ENCODE measurements at places on chromosomes 3 and 15.

GRCh38 chr3:61562721-61563312, 1.4 kb downstream of the PTPRG start:
- no peak for DNase-seq

GRCh38 chr3:23996095-23996524, 51.0 kb downstream of the NR1D2 start:
- no peak for DNase-seq

GRCh38 chr3:190767851-190768250, 94.6 kb downstream of the GMNC start:
- DNase-seq = no peak

DNA sequence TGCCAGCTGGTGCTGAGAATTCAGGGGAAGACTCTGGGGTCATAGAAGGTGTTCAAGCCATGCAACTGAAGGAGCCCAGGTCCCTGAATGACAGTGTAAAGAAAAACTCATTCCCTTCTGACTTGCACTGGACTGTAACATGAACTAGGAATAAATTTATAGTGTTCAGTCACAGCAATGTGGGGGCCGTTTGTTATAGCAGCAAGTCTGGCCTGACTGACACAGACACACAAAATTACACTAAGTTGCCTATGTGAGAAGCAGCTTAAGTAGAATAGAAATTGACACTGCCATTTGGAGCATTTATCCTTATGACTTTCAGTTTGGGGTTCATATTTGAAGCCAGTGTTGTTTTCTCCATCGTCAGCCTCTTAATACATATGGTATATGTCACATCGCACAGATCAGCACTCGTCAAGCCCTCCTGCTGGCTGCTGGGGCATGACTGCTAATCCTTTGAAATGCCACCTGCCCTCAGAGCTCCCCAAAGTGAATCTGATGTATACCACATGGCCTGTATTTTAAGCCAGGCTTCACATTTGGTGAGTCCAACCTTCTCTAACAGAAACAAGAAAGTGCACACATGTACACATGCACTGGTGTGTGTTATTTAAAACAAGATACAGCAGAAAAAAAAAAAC, 17.1 kb upstream of the HEG1 start:
- no peak for DNase-seq

- no peak for DNase-seq
Observed at GRCh38 chr3:68706096-68706495, 226.3 kb downstream of the TAFA4 start.

GRCh38 chr3:89740881-89741177, 633.4 kb downstream of the EPHA3 start:
- no peak for DNase-seq

- DNase-seq = no peak
Observed at GRCh38 chr3:46736006-46736872, 18.6 kb upstream of the PRSS50 start.

- DNase-seq = no peak
Observed at GRCh38 chr15:42723068-42723467, 13.9 kb downstream of the CDAN1 start.

- DNase-seq = no peak
Observed at GRCh38 chr3:20822251-20822650, 636.2 kb upstream of the SGO1 start.

DNA sequence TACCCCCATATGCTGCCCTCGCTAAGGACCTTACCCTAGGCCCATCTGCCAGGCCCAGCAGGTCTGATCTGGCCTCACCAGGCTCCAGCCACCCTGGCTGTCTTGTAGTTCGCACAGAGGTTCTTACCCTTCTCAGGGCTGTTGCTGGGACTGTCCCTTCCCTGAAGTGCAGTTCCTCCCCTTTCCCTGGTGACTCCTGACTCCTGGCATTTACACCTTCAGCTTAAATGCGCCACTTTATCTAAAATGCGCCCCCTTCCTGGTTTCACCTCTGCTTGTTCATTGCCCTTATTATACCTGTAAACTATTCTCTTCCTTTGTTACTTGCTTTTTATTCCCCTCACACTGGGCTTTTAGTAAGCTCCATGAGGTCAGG, 835 bp upstream of the TTLL3 start:
- no peak for DNase-seq

GRCh38 chr3:180246688-180247195, 210.0 kb upstream of the PEX5L start:
- DNase-seq = no peak

- DNase-seq = no peak
Observed at GRCh38 chr3:184927796-184928315, 115.9 kb downstream of the VPS8 start.

DNA sequence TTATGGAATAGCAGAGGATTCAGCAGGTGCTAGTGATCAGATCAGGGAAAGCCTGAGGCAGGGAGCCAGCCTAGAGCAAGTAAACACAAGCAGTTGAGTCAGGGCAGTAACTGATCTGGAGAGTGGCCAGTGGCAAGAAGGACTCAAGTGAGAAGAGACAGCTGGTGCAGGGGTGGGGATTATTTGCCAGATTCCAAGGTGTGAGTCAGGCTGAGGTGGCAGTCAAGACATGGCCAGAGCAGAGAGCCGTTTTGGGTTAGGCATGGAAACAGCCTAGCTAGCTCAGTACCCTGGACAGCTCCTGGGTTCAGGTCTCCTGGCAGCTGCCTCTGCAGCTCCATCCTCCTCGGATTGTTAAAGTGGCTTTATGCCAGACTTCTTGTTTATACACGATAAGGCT, 281.9 kb upstream of the ONECUT1 start:
- DNase-seq = no peak

GRCh38 chr3:164459521-164460151, 618.7 kb downstream of the SI start:
- no peak for DNase-seq

DNA sequence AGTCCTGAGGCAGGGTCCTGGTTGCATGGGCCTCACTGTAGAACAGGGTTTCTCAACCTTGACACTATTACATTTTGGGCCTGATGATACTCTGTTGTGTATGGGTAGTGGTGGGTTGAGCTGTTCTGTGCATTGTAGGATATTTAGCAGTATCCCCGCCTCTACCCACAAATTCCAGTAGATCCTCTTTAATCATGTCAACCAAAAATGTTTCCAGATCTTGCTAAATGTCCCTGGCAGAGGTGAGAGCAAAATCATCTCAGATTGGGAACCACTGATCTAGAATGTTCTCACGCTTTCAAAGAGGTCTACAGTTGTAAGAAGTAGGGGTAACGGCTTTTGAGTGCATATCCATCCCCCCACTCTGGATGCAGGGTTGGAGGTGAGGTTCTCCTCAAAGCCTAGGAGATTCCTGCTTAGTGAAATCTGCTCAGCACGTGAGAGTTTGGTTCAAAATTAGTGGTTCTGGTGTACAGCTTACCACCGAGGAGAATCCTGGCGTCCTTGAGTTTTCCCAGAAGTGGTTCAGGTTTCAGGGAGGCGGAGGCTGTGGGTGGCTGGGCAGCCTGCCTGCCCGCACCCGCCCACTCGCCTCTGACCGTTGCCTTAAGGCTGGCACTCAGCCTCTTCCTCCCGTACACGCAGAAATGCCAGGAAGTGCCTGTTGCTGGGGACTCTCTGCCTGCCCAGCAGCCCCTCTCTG, 5.3 kb downstream of the ACVR2B start:
- no peak for DNase-seq

- no peak for DNase-seq
Observed at GRCh38 chr3:123287051-123287961, 85.6 kb downstream of the SEC22A start.

DNA sequence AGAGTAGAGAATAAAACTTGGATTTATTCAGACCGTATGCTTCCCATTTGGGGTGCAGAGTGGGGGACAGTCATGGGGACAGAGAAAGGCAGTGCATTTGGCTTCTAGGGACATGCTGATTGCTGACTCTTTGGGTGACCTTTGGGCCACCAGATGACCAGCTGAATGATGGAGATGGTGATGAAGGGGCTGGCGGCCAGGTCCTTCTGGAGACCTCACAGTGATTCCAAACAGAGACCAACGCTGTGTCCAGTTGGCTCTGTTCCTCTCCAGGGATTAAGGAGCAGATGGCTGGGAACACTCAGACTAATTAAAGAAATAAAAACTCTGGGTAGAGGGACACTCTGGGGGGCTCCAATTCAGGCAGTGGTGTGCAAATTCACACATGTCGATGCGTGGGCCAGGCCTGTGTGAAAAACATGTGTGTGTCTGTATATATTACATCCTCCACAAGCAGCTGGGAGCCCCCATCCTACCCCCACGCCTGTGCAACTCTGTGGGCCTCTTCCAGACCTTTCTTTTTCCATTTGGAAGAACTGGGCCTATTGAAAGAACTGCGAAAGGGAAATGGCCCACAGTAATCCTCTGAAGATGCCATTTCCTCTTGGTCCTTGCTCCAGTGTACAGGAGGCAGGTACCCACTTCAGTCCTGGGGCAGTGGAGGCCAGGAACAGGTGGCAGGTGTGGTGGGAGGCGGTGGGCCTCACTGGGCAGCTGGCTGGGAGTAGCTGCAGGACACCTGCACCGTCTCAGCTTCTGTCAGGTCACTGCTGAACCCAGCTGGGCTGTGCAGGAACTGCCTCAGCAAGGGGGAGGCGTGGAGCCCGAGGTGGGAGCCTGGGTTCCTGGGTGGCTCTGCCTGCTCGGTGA, 8.9 kb downstream of the XIRP1 start:
- no peak for DNase-seq

DNA sequence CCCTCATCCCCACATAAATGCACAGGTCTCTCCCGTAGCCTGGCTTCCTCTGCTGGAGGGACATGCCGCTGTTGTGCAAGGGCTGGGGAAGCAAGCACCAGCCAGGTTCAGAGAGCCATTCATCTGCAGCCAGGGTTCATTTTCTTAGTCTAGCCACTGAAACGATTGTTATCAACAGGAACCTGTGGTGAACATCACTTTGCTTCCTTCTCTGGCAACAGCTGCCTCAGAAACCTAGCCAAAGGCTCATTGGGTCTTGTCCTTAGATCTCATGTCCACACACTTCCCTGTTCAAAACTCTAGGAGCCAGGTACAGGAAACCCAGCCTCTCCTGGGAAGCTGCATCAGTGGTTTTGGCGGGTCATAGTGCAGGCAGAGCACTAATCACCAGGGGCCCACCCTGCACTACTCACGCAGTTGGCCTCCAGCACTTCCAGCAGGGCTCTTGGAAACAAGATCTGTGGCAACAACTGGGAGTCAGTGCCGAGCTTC, 47.0 kb downstream of the OXNAD1 start:
- no peak for DNase-seq

DNA sequence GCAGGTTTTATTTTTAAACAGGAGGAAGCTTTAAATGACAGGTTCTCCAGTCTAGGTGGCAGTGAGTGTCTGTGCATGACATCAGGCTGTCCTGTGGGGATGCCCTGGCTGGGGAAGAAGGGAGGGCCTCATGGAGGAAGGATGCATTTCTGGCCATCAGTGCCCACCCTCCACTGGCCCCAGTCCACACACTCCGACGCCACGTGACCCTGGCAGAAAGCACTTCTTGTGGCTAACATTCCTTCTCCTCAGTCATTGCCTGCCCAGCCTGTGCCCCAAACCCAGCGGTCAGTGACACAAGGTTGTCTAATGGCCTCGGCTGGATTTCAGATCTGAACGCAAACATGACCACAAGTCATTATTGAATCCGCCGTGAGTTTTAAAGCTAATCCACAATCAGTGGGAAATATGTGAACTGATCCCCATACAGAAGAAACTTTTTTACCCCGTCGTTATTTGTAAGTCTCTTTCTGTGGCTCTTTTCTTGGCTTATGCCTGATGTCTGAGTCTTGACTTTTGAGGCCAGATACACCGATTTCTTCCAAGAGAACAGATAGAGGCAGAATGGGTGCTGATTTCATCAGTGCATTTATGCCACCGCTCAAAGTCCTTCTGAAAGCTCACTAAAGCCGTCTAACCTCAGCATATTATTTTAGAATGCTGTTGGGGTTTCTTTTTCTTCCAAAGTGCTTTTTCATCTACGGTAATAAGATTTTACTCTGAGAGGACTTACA, 17.3 kb upstream of the LRRK1 start:
- DNase-seq = no peak

GRCh38 chr15:100082761-100083402, 258.9 kb downstream of the ADAMTS17 start:
- DNase-seq = no peak

DNA sequence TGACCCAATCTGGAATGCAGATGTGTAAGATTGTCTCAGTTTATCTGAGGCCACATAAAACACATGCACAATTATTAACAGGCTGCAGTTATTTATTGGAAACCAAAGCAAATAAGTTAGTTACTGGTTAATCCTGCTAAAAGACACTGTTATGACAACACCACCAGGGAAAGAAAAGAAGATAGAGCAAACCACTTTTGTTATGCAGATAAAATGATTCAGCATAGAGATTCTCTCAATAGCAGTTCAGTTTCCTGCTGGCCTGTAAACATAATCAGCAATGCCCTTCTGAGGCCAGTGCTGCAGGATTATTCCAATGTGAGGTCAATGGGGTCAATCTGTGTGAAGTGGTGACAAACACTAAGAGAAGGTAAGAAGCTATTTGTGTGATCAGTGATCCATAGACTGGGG, 244.4 kb downstream of the ZBTB20 start:
- DNase-seq = no peak

GRCh38 chr3:188296761-188297612, 143.0 kb downstream of the LPP start:
- DNase-seq = no peak

DNA sequence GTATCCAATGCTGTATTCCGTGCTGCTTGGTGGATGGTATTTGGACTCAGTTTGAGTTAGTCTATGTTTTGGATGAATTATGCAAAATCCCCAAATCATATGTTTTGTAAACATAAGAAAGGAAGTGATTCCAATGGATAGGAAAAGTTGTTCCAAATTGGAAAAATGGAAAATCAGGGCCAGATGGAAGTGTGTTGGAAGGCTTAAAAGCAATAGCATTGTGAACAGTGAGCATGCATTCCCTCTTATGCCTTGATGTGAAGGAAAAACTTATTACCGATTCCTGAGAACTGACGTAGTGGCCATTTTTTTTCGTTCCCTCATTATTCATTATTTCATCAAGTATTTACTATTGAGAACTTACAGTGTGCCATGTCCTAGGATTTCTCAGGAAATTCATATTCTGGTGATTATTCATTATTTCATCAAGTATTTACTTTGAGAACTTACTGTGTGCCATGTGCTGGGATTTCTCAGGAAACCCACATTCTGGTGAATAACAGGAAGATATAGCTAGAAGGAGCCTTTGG, 144.1 kb upstream of the TPRG1 start:
- no peak for DNase-seq

DNA sequence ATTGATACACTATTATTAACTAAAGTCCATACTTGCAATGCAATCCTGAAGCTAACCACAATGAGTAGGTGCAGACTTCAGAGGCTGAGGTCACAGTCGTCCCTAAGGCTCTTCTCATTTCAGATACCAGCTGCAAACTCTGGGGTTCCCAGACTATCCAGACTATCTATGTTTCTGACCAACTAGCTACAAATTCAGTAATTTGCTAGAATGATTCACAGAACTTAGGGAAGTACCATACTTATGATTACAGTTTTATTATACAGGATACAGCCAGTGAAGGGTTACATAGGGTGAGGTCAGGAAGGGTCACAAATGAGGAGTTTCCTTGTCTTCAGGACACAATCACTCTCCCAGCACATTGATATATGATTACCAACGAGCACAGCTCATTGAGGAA, 36.5 kb downstream of the PPM1L start:
- DNase-seq = no peak

GRCh38 chr3:128454310-128454618, 12.4 kb downstream of the DNAJB8 start:
- DNase-seq = no peak

- DNase-seq = no peak
Observed at GRCh38 chr3:150370999-150371398, 37.1 kb upstream of the TSC22D2 start.
